ENCODE measurements at places on chromosomes 13 and 19.

DNA sequence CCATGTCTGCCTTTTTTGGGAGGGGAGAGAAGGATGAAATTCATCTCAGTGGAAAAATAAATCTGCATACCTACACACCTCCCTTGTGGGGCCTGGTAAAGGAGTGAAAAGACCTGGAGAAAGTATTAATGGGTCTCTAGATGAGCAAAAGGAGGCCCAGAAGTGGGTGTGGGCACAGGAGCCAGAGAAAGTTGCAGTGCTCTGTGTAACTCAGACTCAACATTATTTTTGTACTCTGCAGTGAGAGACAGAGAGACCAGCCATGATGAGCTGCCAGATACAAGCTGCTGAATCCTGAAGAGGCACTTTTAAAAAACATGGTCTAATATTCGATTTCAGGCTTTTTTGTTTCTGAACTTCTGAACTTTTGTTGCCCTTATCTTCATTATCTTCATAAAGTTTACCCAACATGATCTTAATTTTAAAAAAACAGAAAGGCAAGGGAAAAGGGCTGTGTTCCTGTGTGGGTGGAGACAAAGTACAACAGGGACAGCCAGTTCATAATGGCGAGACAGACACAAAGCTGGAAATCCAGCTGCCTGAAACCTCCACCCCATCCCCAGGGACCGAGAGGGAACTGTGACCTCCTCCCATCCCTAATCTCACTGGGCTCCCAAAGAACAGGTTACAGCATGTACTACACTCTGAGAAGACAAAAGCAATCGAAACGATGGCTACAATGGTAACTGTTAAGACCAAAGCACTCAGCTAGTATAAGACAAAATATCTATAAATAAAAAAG is 77.2 kb downstream of the KLF12 start:
- no peak for DNase-seq

DNA sequence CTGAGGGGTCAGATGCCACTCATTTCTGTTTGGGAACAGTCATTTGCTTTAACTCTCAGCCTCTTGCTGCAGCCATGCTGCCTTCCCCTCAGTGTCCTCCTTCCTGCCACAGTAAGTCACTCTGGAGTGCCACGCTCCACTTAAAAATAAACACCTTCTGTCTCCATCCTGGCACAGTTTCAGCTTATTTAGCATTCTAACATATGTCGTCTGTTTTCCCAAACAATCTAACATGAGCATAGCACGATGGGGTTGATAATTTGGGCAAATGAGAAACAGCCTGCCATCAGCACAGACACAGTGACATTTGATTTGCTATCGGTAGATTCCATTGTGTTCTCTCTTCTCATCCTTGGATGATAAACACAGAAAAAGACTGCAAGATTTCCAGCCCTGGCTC is 768.6 kb downstream of the UQCRFS1 start:
- DNase-seq, result no peak

- DNase-seq, result no peak
Measured at GRCh38 chr13:27833206-27833605, 40.9 kb downstream of the GSX1 start.

DNA sequence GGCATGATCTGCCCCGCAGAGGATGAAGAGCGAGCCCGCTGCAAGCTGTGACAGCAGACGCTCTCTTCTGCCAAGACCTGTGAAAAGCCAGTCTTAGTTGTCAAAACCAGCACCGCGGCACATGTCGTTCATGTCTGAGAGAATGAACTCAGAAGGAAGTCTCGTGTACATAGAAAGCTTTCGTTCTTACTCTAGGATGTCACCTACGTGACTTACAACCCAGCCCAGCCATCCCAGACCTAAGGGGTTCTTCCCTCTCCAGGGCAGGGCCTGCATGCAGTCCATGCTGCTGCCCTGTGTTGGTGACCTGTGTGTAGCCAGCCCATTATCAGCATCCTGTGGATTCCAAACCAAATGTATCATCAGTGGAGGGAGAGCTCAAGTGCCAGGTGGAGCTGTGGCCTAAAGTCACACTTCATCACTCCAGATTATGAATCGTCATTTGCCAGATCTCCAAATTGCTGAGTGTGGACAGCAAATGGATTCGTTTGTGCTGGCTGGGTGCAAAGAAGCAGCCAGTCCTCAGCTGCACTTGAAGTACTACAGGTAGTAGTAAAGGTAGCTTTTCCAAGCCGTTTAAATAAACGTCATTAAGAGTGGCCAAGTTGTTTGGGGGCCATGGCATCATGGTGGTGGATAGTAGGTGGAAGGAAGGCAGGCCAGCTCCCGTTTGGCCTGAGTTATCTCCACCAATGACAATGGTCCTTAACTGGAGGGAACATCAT is 73.9 kb upstream of the GPR183 start:
- no peak for DNase-seq

DNA sequence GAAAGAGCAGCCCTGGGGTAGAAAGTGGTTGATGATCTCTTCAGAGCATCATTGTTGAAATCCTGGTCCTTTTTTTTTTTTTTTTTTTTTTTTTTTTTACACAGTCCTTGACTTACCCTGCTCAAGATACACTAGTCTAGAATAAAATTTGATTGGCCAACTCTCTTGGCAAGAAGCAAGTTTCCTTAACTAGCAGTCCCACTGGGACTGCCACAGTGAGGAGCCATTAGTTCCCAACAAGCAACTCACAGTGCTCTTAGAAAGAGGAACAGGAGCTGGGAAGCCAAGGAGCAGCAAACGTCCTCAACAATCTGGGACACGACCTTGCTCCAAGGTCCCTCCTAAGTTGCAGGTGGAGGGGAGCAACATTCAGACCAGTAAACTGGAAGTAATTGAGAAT is 47.9 kb upstream of the INTS6 start:
- no peak for DNase-seq

DNA sequence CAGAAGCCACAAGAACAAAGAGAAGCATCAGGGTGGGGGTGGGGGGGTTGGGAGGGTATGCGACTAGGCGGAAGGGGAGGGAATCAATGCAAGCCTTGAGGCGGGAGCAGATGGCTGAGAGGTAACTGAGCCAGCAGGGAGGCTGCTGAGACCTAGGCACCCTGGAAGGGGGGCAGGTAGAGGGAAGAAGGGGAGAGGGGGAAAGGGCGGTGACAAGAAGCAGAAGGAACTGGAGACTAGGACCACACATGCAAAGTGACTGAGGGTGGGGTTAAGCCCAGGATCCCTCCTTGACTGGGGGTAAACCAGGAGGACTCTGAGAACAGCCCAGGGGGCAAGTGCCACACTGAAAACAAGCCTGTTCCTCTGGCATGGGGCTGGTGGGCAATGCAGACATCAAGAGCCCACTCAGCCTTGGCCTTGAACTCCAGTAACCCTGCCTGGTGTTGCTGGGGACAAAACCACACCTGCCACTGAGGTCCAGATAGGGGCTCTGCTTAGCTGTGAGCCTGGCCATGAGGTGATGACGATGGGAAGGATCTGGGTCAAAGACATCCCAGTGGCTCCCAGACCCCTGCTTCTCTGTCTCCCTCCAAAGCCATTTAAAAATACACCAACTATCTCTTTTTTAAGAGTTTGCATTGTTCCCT is 20.3 kb downstream of the OPA3 start:
- no peak for DNase-seq

GRCh38 chr19:35462476-35462953 is 14.5 kb downstream of the FFAR2 start:
- DNase-seq, result no peak

GRCh38 chr19:28632371-28633080 is 580.4 kb downstream of the UQCRFS1 start:
- DNase-seq, result no peak

GRCh38 chr19:45766869-45767346 is 2.1 kb downstream of the SIX5 start:
- DNase-seq, result no peak

GRCh38 chr13:89568746-89569145 is 1778.7 kb upstream of the MIR17HG start:
- DNase-seq, result no peak

DNA sequence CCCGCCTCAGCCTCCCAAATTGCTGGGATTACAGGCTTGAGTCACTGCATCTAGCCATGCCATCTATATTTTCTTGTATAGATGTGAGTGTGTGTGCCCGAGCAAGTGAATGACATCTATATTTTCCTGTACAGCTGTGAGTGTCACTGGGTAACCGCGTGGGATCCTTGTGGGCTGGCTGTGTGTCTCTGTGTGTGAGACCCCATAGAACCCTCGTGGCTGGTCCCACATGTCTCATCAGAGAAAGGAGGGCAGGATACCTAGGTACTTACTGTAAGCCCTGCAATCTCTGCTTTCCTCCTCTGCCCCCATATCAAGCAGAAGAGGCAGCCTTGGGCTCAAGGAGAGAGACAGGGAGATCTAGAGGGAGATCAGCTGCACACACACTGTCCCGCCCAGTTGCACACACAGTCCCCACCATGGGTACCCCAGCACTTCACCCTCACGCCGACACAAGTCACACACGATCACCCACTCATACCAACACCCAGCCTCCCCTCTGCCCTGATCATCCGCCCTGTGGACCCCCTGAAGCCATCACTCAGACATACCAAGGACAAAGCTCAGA is 655 bp downstream of the DENND1C start:
- DNase-seq, result no peak

- peak; percentile 24 for DNase-seq
Measured at GRCh38 chr13:99322297-99323103, 15.3 kb upstream of the GPR183 start.

DNA sequence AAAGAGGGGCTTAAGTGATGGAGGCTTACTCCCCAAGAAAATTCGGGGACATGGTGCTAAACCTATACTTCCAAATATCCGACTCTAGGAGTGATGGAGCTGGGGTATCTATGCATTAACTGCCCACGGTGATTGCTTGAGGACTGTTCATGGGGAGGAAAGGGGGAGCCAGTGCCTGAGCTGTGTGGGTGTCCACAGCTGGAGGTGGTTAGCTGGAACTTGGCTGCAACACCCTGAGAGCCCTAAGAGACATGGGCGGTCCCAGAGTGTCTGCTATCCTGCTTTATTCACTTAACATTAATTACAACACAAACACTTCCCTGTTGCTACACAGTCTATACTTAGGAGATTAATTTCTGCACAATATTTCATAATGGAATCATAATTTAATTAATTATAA is 28.1 kb upstream of the POMP start:
- no peak for DNase-seq

- DNase-seq, result no peak
Measured at GRCh38 chr19:33177417-33177979, 16.6 kb upstream of the LRP3 start.

- no peak for DNase-seq
Measured at GRCh38 chr13:93248627-93249047, 22.0 kb downstream of the GPC6 start.

DNA sequence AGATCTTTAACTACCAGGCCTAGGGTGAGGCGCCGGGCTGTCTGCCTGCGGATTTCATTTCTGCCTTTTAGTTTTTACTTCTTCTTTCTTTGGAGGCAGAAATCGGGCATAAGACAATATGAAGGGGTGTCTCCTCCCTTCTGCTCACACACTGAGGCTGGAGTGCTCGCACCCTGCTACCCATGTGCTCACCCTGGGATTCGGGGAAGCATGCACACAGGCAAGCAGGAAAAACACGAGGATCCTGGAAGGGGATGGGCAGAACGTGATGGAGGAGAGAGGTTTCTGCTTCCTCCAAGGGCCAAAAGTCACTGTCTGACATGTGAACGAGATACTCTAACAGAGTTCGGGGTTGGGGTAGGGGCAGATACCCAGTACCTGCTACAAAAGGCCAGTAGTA is 28.4 kb downstream of the ZNF823 start:
- DNase-seq, result no peak

DNA sequence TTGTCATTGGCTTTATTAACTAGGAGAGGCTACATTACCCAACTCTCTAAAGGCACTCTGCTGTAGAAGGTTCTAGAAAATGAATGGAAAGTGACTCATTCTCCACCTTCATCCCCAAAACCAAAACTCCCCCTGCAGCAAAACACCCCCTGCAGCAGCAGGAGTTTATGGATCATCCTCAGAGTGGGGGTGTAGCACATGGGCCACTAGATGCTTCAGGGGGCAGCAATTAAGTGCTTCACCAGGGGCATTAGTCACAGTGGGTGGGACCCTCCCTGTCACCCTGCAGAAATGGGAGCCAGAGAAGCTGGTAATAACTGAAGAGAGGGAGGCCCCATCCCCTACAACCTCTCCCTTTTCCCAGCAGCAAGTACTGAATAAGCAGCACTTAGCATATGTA is 64.5 kb upstream of the MED4 start:
- no peak for DNase-seq

DNA sequence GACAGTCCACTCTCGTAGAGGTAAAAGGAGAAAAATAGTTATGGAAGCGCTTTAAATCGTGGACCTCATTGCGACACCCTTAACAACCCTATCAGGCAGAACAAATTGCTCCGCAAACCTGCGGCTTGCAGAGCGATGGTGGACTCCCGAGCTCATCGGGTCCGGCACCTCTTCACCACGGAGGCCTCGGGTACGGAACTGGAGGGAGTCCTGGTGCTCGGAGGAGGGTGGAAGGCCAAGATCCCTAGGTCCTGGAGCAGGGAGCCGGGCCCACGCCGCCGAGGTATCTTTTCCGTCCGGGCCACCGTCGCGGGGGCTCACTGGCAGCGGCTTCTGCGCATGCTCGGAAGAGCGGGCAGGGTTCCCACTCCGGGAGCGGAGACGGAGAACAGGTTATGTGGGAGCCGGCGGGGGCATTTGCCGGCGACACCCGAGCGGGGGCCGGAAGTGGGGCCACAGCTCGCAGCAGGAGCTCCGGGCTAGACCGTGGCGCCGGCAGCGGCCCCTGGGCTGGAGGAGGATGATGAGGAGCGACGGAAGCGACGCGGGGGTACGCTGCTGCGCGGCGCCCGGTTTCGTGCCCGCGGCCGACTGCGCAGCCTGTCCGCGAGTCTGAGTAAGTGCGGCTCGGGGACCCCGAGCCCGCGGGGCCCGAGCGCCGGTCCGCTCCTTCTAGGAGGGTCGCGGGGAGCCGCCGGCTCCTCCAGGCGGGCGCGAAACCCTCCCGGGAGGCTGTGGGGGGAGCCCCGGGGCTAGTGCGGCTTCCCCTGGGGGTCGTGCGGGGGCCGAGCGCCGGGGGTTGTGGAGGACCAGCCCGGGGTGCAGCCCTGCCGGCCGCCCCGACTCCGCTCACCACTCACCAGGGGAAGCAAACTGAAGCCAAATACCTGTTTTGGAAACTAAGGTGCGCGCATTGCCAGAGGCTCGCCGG is at the start of gene ABHD13:
Gene ABHD13, plus strand, starts transcription at position 349 of the 931 bp plus-strand sequence. CDS start 10,827 bp downstream, outside the sequence.
- DNase-seq, result peak; percentile 90

DNA sequence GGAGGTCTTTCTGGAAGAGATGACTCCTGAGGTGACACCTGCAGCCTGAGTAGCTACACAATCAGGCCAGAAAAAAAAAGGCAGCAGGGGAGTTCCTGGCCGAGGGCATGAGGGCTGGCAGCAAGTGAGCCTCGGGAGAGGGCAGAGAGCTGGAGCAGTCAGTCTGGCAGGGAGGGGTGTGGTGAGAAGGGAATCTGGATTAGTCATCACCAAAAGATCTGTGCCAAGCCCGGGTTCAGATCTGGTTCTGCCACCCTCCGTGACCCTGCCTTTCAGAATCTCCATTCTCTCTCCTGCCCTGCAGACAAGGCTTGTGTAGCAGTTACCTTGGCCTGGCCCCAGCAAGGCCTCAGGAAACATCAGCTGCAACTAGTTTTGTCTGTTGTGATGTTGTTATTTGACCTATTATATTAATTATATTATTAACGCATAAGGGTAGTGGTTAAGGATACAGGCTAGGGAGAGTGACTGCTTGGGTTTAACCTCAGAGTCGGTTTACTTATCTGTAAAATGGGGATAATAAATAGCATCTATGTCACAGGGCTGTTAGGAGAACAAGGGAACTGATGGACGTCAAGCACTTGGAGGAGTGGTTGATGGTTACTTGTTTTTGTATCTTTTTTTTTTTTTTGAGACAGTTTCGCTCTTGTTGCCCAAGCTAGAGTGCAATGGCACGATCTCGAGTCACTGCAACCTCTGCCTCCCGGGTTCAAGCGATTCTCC is 2.7 kb upstream of the CAPNS1 start:
- DNase-seq, result peak; percentile 70

- DNase-seq, result no peak
Measured at GRCh38 chr13:74092711-74093110, 41.5 kb downstream of the KLF12 start.
